ENCODE measurements at places on chromosomes 2 and 18.

DNA sequence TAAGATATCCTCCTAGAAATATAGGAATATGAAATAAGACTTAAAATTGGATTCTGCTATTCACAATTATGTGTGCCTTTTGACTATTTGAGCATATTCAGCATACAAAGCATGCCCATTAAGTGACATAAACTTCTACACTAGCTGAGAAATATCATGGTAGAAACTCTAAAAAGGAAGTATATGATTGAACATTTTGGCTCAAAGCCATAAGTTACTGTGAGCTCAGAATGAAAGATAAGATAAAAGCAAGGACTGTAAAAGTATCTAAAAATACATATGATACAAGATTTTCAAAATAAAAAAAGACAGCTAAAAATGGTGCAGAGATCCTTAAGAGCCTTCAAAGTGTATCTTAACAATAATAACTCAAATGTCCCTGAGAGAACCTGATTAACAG lies 340.5 kb upstream of the SLC39A10 start:
- ATAC-seq, result no peak

- no peak for ATAC-seq
Observed at GRCh38 chr2:219967247-219968245, 340.1 kb downstream of the SLC4A3 start.

- no peak for ATAC-seq
Observed at GRCh38 chr2:42878581-42878980, 86.2 kb upstream of the HAAO start.

DNA sequence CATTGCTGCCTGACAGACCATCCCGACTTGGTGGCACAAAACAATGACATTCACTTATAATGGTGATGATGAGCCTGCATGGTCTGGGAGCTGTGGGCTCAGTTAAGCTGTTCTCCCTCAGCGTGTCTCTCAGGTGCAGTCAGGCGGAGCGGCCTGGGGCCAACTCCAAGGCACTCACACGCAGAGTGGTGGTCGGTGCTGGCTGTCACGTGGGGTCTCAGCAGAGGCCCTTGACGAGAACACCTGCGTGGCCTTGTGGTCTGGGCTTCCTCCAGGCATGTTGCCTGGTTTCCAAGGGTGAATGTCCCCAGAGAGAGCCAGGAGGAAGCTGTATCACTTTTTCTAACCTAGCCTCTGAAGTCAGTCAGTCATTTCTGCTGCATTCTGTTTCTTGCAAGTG lies 29.8 kb downstream of the ARMC9 start:
- ATAC-seq, result no peak

- ATAC-seq, result no peak
Observed at GRCh38 chr2:29729932-29730331, 191.5 kb downstream of the ALK start.

- no peak for ATAC-seq
Observed at GRCh38 chr2:234858145-234858544, 93.7 kb upstream of the SH3BP4 start.

- ATAC-seq, result no peak
Observed at GRCh38 chr2:181051861-181052522, 71.6 kb downstream of the UBE2E3 start.

GRCh38 chr18:48061781-48062570 lies 131.5 kb upstream of the SMAD2 start:
- no peak for ATAC-seq

- no peak for ATAC-seq
Observed at GRCh38 chr2:183967756-183968155, 630.6 kb upstream of the ZNF804A start.

DNA sequence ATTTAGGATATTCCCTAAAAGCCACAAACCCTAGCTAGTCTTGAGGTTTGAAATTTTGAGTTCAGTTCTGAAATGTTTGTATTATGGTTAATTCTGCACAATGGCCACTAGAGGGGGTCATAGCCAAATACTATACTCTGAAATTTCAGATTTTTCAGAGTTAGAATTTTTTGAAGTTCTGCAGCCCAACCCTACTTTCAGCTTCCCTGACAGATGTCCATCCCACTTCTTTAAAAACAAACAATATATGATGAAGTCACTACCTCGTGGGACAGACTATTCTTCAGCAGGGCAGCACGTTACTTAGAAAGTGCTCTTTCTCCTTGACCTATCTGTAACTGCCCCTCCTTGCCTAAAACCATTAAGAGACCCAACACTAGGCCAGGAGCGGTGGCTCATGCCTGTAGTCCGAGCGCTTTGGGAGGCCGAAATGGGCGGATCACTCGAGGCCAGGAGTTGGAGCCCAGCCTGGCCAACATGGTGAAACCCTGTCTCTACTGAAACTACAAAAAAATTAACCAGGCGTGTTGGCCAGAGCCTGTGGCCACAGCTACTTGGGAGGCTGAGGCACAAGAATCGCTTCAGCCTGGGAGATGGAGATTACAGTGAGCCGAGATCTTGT lies 48.2 kb upstream of the PAPOLG start:
- ATAC-seq, result no peak

DNA sequence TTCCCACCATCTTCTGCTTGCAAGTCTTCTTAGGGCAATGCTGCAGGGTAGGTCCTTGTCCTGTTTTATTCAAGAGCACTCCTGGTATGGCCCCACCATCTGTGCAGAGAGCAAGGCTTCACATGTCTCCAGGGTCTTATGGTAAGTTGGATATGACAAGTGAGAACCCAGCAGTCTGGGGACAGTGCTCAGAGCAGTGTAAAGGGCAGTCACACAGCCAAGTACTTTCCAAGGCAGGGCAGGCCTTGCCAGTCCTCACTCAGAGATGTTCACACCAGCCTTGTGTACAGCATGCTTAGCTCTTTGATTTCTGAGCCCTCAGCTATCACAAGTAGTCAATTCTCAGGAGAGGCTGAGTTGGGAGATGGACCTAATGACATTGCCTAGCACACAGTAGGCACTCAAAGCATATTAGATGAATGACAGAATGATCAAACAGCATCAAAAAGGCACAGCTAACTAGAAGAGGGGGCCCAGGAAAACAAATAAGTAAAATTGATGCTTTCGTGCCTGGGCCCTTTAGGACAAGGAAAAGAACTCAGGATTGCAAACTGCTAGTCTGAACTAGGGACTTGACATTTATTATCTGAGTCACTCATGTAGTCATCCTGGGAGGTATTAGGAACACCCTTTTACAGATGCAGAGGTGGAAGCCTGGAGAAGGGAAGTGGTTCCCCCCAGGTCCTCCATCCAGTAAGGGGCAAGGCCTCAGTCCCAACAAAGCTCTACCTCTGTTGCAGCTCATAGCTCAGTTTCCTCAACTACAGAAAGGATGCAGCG lies 86.7 kb upstream of the CTAGE1 start:
- ATAC-seq, result peak; percentile 35

DNA sequence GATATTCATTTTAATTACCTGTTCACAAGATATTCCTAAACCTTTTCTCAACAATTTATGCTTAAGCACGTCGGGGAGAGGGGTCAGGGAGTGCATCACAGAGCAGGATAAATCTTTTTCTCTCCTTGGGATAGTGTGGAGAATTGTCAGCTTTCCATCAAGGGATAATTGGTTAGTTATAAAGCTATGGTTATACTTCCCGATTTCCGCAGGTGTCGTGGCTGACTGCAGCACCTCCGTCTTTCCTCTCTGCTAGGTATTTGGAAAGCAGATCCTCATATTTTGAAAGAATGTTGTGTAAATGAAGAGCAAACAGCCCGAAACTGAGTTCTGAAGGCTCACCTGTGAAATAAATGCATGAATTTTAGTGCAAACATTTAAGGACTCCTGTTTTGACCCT lies 778 bp downstream of the DYNC2LI1 start:
- ATAC-seq, result no peak

DNA sequence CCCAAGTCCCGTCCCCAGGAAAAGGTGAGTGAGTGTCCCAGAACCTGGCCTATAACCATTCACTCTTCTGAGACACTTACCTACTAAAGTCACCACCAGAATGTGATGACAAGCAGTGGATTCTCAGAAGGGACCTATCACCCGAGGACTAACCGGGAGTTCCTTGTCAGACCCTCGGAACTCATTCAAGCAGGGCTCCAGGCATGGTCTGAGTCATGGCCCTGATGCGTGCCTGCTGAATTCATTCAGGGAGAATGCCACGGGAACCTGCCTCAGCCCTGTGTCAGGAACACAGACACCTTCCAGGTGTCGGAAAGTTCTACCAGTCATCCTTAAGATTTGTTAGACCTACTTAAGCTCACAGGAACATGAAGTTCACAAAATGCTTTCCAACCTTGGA lies 29.8 kb downstream of the ALPK2 start:
- no peak for ATAC-seq

DNA sequence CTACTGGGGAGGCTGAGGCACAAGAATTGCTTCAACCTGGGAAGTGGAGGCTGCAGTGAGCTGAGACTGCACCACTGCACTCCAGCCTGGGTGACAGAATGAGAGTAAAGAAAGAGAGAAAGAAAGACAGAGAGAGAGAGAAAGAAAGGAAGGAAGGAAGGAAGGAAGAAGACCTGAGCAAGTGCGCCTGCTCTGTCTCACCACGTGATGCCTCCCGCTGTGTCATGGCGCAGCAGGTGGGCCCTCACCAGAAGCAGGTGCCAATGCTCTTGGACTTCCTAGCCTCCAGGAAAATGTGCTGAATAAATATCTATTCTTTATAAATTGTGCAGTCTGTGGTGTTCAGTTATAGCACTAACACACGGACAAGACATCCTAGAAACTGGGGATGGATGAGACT lies 270.0 kb downstream of the CYP26B1 start:
- ATAC-seq, result no peak

DNA sequence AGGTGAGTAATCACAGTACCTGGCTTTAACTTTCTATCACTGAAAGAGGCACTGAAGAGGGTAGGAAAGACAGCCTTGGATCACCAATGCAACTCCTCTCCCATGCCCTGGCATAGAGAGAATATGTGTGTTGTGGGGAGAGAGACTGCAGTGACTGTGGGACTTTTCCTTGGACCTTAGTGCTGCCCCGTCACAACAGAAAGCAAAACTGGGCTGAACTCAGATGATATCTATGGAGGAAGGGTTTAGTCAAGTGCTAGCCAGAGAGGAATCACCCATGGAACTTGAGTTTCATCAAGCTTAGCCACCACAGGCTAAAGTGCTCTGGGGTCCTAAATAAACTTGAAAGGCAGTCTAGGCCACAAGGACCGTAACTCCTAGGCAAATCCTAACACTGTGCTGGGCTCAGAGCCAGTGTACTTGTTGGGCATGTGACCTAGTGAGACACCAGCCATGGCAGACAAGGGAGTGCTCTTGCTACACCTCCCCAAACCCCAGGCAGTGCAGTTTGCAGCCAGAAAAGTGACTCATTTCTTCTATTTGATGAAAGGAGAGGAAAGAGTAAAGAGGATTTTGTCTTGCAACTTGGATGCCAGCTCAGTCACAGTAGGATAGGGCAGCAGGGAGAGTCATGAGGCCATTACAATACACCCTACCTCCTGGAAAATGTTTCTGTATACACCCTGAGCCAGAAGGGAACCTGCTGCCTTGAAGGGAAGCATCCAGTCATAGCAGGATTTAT lies 105.8 kb upstream of the SPOPL start:
- ATAC-seq, result no peak

- ATAC-seq, result no peak
Observed at GRCh38 chr2:5673145-5674025, 18.8 kb upstream of the SOX11 start.

- no peak for ATAC-seq
Observed at GRCh38 chr2:219149667-219150066, 10.9 kb downstream of the NHEJ1 start.

DNA sequence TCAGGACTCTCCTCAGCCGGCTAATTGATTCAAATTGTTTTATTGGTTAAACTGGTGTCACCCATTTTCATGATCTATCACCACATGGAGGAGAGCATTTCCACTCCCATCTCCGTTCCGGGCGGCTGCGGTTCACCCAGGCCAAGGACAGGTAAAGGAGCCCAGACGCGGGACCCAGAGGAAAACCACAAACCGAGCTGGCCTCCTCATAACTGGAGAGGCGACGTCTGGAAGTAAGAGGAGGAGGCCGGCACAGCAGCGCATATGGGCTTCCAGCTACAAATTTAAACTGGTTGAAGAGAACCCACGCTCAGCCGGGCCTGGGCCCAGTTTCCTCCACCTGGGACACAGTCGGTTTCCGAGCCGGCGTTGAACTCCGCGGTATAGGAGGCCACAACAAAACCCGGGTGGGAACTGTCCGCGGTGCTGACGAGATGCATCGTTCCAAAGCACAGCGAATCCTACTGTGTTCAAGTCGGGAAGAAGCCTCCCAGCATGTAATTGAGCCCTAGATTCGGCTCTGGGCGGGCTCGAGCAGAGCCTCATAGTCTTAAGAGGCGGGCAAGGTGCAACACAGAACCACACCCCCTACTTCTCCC lies 3.0 kb upstream of the SKOR2 start:
- ATAC-seq, result no peak

- no peak for ATAC-seq
Observed at GRCh38 chr2:29014811-29015421, 33.8 kb downstream of the TOGARAM2 start.

DNA sequence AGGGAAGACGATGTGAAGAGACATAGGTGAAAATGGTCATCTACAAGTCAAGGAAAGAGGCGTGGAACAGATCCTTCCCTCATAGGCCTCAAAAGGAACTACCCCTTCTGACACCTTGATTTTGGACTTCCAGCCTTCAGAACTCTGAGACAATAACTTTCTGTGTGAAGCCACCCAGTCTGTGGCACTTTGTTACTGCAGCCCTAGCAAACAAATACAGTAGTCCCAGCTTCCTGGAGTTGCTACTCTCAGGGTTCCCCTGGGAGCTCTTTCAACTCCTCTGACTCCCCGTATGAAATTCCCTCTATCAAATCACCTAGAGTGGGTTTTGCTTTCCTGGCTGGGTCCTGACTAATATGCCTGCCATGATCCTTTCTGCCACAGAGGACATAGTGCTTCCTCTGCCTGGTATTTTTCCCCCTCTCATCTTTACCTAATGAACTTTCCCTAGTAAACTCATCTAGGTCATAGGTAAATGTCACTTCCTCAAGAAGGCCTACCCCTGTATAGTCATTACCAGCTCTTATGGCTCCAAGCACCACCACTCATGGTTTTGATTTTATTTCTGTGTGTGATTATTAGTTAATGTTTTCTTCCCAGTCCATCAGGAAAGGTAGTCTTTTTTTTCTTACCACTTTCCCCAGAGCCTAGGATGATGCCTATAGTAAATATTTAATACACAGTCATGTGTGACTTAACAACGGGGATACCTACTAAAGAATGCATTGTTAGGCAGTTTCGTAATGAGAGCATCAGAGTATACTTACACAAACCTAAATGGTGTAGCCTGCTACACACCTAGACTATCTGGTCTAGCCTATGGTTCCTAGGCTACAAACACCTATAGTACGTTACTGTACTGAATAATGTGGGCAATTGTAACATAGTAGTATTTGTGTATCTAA lies 111.5 kb upstream of the LGALSL start:
- no peak for ATAC-seq

- no peak for ATAC-seq
Observed at GRCh38 chr18:1438458-1438910, 533.8 kb downstream of the ADCYAP1 start.

- ATAC-seq, result no peak
Observed at GRCh38 chr2:128578406-128579390, 260.0 kb upstream of the HS6ST1 start.

DNA sequence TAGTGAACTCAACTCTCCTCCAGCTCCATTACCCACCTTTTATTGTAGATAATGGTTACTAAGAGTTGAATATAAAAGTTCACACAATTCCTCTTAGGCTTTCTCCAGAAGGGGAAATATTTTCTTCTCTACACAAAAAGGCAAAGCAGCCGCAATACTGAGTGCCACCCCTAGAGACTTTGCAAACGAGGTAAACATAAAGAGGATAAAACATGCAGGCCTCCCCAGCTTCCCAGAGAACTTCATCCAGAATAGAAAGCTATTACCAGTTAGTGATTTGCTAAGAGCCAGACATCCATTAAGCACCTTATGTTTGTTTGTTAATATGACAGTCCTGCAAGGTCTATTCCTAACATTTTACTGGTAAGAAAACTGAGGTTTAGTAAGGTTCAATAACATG lies 17.4 kb downstream of the ZNF521 start:
- no peak for ATAC-seq
